ENCODE measurements at places on chromosomes 3 and 15. TPM values are rescaled to one million over a fixed set of nuclear protein-coding genes. Genes with fewer than 3 reads are reported as not detected.
A peak's percentile ranks its signal among the peaks of the same experiment; 100 is the strongest.

The NPAP1 gene
- total RNA-seq, result 0.41 TPM

The C2CD4B gene
- not detected for total RNA-seq

The UCN2 gene
- total RNA-seq, result not detected

The FNDC3B gene
- total RNA-seq, result 188 TPM

The CACNA2D2 gene
- total RNA-seq, result not detected

The ECT2 gene
- total RNA-seq, result 2.6 TPM

The HDAC11 gene
- total RNA-seq, result 10.9 TPM

The UBE2E2 gene
- total RNA-seq, result 44.7 TPM

The GOLGA6A gene
- total RNA-seq, result 0.58 TPM

The STT3B gene
- total RNA-seq, result 107 TPM

- no peak for DNase-seq
- no peak overlapping the region for H3K4me3 ChIP-seq
- H3K27me3 ChIP-seq, result no peaks in the 10 kb centered on the region
- H3K4me1 ChIP-seq, result no peaks in the 10 kb centered on the region
Measured at GRCh38 chr3:191688756-191689433, 227.9 kb downstream of the PYDC2 start.

DNA sequence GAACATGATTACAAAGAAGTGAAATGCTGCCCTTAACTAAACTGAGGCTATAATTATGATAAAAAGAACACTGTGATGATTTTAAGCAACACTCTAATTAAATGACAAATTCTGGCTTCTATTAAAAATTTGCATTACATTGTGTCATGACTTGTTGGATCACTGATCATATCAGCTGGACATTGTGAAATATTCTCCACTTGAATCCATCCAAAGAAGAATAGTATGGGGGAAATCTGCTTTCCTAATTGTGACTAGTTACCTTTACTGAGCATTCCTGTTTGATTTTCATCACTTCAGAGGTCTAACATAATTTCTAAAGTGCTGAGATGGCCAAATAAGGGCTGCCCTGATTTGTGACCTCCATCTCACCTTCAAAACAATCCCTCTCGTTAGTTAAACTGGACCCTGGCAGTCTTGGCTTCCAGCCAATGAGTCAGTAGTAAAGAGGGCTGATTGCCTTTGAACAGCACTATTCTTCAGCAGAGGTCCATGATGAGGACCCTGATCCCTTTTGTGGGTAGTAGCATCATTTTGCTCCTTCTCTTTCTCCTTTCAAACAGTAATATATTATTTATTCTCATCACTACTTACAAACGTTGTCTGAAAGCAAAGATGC, 53.5 kb upstream of the LEKR1 start:
- H3K27ac ChIP-seq, result peak overlapping the region; percentile 4
- no peak overlapping the region for H3K4me3 ChIP-seq
- peak; percentile 34 for DNase-seq
- H3K27me3 ChIP-seq, result no peaks in the 10 kb centered on the region
- no peaks in the 10 kb centered on the region for H3K4me1 ChIP-seq

DNA sequence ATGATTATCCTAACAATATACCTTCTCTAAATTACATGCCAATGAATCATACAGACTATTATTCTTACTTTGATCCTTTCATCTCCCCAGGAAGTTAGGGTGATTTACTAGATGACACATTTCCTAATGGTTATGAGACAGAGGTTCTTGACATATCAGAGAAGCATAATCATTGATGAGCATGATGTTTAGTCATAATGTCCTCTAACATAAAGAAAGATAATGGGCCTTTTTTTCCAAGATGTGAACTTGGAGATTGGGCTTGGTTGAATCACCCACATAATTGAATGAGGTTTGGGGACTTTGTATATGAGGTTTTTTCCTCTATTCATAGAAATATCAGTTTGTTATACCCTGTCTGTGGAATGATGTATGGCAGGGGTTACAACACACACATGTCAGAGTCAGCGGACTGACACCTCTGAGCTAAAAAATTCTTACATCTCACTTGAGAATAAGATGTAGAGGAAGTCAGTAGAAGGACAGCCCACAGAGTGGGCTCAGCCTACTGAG, 69.7 kb upstream of the DCBLD2 start:
- H3K27ac ChIP-seq, result no peak overlapping the region
- no peak overlapping the region for H3K4me3 ChIP-seq
- H3K36me3 ChIP-seq, result no peaks in the 10 kb centered on the region
- H3K27me3 ChIP-seq, result no peaks in the 10 kb centered on the region
- no peak for DNase-seq

DNA sequence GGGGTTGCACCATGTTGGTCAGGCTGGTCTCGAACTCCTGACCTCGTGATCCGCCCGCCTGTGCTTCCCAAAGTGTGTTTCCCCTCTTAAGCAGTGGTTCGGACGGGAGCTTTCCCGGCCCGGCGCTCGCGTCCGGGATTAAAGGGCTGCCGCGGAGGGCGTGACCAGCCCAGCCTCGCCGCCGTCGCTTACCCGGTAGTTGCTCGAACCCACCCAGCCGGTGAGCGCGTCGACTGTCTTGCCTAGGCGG, 513 bp downstream of the CLASP2 start:
- H3K4me3 ChIP-seq, result peak overlapping the region; percentile 92
- H3K27me3 ChIP-seq, result no peaks in the 10 kb centered on the region
- peak overlapping the region; percentile 93 for H3K27ac ChIP-seq
- no peaks in the 10 kb centered on the region for H3K4me1 ChIP-seq
- peak; percentile 54 for DNase-seq
- H3K36me3 ChIP-seq, result no peaks in the 10 kb centered on the region

GRCh38 chr3:46399557-46399956, 7.3 kb downstream of the CCR5AS start:
- H3K4me1 ChIP-seq, result no peaks in the 10 kb centered on the region
- H3K4me3 ChIP-seq, result no peak overlapping the region
- no peaks in the 10 kb centered on the region for H3K27me3 ChIP-seq
- H3K27ac ChIP-seq, result no peak overlapping the region

DNA sequence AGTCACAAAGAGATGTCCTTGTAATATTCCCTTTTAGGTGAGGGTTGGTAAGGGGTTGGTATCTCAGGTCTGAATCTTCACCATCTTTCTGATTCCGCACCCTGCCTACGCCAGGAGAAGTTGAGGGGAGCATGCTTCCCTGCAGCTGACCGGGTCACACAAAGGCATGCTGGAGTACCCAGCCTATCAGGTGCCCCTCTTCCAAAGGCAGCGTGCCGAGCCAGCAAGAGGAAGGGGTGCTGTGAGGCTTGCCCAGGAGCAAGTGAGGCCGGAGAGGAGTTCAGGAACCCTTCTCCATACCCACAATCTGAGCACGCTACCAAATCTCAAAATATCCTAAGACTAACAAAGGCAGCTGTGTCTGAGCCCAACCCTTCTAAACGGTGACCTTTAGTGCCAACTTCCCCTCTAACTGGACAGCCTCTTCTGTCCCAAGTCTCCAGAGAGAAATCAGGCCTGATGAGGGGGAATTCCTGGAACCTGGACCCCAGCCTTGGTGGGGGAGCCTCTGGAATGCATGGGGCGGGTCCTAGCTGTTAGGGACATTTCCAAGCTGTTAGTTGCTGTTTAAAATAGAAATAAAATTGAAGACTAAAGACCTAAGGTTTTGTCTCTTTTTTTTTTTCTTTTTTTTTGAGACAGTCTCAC, 19.8 kb downstream of the TYRO3 start:
- H3K36me3 ChIP-seq, result no peaks in the 10 kb centered on the region
- H3K4me1 ChIP-seq, result no peaks in the 10 kb centered on the region
- no peak for DNase-seq

DNA sequence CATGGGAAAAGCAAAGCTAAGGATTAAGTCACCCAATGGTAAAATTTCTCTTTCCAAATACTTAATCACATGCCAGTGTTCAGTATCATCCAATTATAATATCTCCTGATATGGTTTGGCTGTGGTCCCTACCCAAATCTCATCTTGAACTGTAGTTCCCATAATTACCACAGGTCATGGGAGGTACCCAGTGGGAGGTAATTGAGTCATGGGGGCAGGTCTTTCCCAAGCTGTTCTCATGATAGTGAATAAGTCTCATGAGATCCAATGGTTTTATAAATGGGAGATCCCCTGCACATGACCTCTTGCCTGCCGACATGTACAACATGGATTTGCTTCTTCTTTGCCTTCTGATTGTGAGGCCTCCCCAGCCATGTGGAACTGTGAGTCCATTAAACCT, 26.1 kb upstream of the NMB start:
- no peak overlapping the region for H3K27ac ChIP-seq
- H3K4me3 ChIP-seq, result no peak overlapping the region
- no peak for DNase-seq
- H3K4me1 ChIP-seq, result no peaks in the 10 kb centered on the region
- H3K27me3 ChIP-seq, result no peaks in the 10 kb centered on the region
- H3K36me3 ChIP-seq, result no peaks in the 10 kb centered on the region

DNA sequence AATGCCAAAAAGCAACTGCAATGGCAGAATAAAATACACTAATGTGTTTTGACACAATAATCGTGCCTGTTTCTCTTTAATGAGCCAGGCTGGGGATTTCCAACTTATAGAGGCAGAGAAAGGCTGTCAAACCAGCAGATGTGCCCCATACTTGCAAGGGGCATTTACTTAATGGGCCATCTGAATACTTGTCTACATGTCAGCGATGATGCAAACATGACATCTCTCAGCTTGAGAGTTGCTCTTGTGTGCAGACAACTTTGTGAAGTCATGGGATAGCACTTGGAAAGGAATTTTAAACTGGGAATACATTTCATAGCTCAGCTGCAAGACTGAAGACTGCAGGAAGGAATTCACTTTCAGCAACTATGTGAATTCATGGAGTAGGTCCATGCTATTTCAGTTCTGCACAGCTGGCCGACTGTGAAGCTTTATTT, 127.4 kb upstream of the ADAMTS9 start:
- H3K4me1 ChIP-seq, result no peaks in the 10 kb centered on the region
- no peak overlapping the region for H3K4me3 ChIP-seq
- H3K27me3 ChIP-seq, result no peaks in the 10 kb centered on the region

DNA sequence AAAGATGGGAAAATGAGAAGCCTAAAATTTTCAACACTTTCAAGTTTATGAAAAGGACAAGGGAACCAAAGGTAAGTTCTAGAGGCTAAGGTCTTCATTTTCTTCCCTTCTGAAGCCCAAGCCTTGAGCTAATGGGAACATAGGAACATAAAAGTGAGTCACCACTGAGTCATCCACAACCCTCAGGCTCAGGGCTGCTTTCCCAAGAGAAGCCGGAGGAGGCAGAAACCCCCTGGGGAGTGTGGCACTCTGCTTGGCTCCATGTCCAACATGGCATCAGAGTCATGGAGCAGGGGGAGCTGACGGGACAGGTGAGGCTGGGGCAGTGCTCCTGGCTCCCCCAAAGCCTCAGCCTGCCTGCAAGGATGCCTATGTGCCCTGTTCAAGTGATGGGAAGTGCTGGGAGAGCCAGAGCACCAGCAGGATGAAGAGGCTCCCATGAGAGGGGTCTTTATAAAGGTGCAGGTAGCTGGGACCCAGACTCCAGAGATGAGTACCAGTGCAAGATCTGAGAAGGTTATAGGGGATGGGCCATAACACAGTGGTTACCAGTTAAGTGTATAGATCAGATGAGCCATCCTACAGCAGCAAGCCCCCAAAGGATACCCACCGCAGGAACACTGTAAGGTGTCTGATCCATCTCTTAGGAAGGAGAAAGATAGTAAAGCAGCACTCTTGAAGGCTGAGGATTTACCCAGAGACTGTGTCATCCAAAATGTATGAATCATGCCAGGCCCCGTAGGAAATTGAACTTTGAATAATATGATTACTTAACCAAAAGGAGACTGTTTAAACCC, 31.8 kb upstream of the RYR3 start:
- no peaks in the 10 kb centered on the region for H3K4me1 ChIP-seq
- H3K27ac ChIP-seq, result no peak overlapping the region
- H3K27me3 ChIP-seq, result no peaks in the 10 kb centered on the region
- DNase-seq, result no peak

- no peak overlapping the region for H3K27ac ChIP-seq
- H3K27me3 ChIP-seq, result no peaks in the 10 kb centered on the region
- DNase-seq, result no peak
- no peaks in the 10 kb centered on the region for H3K36me3 ChIP-seq
Measured at GRCh38 chr3:102092617-102093466, 243.5 kb downstream of the NFKBIZ start.

- H3K27ac ChIP-seq, result no peak overlapping the region
- no peaks in the 10 kb centered on the region for H3K27me3 ChIP-seq
- H3K4me3 ChIP-seq, result no peak overlapping the region
Measured at GRCh38 chr15:59713177-59713576, 24.1 kb upstream of the BNIP2 start.

- H3K4me3 ChIP-seq, result no peak overlapping the region
- no peaks in the 10 kb centered on the region for H3K27me3 ChIP-seq
- no peaks in the 10 kb centered on the region for H3K36me3 ChIP-seq
- H3K27ac ChIP-seq, result no peak overlapping the region
Measured at GRCh38 chr3:125119752-125120378, 64.1 kb upstream of the HEG1 start.

- no peak overlapping the region for H3K4me3 ChIP-seq
- H3K4me1 ChIP-seq, result no peaks in the 10 kb centered on the region
Measured at GRCh38 chr3:38805765-38806386, 10.1 kb downstream of the SCN10A start.

GRCh38 chr3:58028902-58029301, 20.7 kb downstream of the FLNB start:
- no peaks in the 10 kb centered on the region for H3K36me3 ChIP-seq
- no peak overlapping the region for H3K4me3 ChIP-seq
- no peak for DNase-seq
- no peak overlapping the region for H3K27ac ChIP-seq

GRCh38 chr3:171995486-171995885, 43.9 kb upstream of the FNDC3B start:
- H3K4me3 ChIP-seq, result no peak overlapping the region
- no peaks in the 10 kb centered on the region for H3K27me3 ChIP-seq
- H3K36me3 ChIP-seq, result no peaks in the 10 kb centered on the region

DNA sequence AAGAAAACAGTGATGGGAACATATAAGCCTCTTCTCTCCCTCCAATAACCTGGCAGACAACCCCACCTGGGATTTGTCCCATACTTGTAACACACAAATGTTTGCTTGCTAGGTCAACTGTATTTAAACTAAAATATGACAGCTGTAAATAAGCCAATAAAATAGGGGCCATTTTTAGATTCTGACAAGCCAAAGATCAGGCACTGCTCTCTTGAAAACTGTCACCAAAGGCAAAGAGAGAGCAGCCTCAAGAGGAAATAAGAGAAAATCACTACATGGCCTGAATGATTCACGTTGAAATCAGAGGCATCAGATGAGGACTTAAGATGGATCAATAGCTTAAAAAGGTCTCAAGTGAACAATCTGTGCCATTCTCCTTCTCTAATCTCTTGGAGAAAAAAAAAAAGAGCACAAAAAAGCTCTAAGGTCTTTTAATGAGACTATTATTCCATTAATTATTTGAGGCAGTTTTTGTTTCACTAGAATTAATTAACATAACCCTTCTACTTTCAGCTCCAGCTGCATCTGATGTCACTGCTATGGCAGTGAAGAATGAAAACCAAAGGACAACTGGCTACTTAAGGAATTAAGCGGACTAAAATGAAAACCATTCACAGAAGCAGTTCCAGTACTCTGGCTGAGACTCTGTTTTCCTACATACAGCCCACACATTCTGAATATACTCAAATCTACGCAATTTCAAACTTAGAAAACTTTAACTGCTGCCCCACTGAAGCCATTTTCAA, 19.0 kb downstream of the MYO5A start:
- H3K27me3 ChIP-seq, result no peaks in the 10 kb centered on the region
- no peak overlapping the region for H3K27ac ChIP-seq
- no peaks in the 10 kb centered on the region for H3K4me1 ChIP-seq
- no peaks in the 10 kb centered on the region for H3K36me3 ChIP-seq
- DNase-seq, result no peak
